Activated T-helper 17 cell treated with anti-CD3 and anti-CD28 coated beads, Interleukin-2, amount 50 U/mL, for 72 hours (primary cell): ENCODE measurements at places on chromosomes 11 and 22.

GRCh38 chr22:35749808-35750207 is 32.1 kb downstream of the APOL5 start:
- H3K36me3 ChIP-seq: no peaks in the 10 kb centered on the region
- H3K27me3 ChIP-seq: peaks cover 4% of the 10 kb centered on the region
- H3K27ac ChIP-seq: no peak overlapping the region
- no peaks in the 10 kb centered on the region for H3K4me1 ChIP-seq
- no peak for ATAC-seq

GRCh38 chr22:30615543-30615954 is 8.6 kb downstream of the TCN2 start:
- H3K4me1 ChIP-seq: no peaks in the 10 kb centered on the region
- no peak overlapping the region for H3K4me3 ChIP-seq
- no peaks in the 10 kb centered on the region for H3K36me3 ChIP-seq
- no peak for ATAC-seq
- H3K27ac ChIP-seq: no peak overlapping the region

DNA sequence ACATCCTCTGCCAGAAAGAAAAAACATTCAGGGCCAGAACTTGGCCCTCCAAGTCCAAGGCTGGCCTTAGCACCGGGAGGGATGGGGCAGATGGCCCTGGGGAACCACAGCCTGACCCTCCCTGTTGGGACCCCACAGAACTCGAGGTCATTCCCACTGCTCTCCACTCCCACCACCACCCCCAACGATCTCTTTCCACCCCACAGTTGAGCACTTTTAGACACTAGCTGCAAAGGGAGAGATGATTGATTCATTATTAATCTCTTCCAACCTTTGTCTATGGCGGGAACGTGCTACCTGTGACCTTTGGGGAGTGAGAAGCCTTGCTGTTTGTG is 869.7 kb downstream of the BRD1 start:
- H3K36me3 ChIP-seq: no peaks in the 10 kb centered on the region
- peaks cover 15% of the 10 kb centered on the region for H3K27me3 ChIP-seq
- no peak overlapping the region for H3K4me3 ChIP-seq
- H3K27ac ChIP-seq: no peak overlapping the region
- no peak for ATAC-seq

- H3K4me1 ChIP-seq: peaks cover 3% of the 10 kb centered on the region
- no peaks in the 10 kb centered on the region for H3K36me3 ChIP-seq
- H3K27ac ChIP-seq: no peak overlapping the region
These were observed 22.7 kb downstream of the PTDSS2 start for GRCh38 chr11:472816-473215.

DNA sequence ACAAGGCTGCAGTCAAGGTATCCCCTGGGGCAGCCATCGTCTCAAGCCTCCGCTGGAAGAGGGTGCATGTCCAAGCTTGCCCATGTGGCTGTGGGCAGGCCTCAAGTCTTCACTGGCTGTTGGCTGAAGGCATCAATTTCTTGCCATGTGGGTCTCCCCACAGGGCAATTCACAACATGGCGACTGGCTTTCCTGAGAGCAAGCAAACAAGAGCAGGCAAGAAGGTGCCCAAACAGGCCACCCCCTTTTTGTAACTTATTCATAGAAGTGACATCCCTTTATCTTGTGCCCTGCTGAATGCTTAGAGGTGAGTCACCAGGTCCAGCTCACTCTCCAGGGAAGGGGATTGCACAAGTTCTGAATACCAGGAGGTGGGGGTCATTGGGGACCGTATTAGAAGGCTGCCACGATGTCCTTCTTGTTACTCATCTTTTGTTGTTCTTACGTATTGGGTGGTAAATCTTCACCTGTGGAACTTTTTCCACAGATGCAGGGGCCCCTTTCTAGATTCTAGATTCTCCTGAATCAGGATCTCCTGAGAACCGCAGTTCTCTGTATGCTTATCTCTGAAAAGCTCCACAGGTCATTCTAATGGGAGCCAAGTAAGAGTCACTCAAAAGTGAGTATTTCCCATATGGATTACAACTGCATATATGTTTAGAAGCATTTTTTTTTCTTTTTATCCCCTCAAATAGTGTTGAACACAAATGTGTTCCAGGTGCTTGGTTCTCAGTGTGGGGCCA is 44.2 kb upstream of the MICAL2 start:
- no peaks in the 10 kb centered on the region for H3K36me3 ChIP-seq
- peak; percentile 38 for ATAC-seq
- no peaks in the 10 kb centered on the region for H3K4me1 ChIP-seq
- H3K4me3 ChIP-seq: no peak overlapping the region
- H3K27ac ChIP-seq: peak overlapping the region; percentile 15

GRCh38 chr11:3169255-3170043 is 4.3 kb upstream of the OSBPL5 start:
- peak overlapping the region; percentile 70 for H3K4me3 ChIP-seq
- H3K36me3 ChIP-seq: no peaks in the 10 kb centered on the region
- H3K27ac ChIP-seq: peak overlapping the region; percentile 38

DNA sequence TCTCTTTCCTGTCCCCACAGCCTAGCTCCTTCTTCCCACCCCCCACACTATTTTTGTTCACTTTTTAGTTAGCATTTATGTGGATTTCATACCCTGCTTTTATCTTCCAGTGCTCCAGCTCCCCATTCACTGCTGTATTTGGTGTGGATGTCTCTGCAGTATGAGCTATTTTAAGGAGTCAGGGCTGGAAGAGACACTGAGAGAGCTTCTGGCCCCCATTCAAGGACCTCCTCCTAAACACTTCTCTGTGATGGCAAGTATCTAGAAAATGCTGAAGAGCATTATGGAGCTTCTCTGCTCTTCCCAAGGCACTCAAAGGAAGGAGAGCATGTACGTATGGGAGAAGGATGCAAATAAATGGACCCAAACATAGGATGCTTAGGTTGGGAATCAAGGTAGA is 79.5 kb downstream of the RAB30 start:
- ATAC-seq: no peak
- peaks cover 20% of the 10 kb centered on the region for H3K4me1 ChIP-seq
- no peaks in the 10 kb centered on the region for H3K27me3 ChIP-seq
- H3K4me3 ChIP-seq: no peak overlapping the region

DNA sequence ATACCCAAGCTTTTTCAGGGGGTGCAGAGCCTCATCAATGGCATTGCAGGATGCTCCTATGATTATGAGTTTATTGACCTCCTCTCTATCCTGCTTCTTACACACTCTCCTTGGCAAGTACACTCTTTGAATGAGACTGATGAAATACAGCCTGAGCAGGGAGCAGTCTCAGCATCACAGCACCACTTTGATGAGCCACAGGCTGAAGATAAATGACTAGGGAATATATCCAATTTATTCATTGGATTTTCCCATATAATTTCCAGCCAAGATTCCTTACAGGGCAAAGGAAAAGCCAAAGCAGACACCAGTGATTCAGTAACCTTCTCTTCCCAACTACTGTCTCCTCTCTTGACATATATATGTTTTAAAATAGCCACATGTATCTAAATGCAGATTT is 79.2 kb downstream of the CASP12 start:
- no peaks in the 10 kb centered on the region for H3K4me1 ChIP-seq
- no peaks in the 10 kb centered on the region for H3K36me3 ChIP-seq
- H3K4me3 ChIP-seq: no peak overlapping the region
- H3K27me3 ChIP-seq: no peaks in the 10 kb centered on the region
